ENCODE measurements at places on chromosomes 7 and 10.
A peak's percentile ranks its signal among the peaks of the same experiment; 100 is the strongest.

DNA sequence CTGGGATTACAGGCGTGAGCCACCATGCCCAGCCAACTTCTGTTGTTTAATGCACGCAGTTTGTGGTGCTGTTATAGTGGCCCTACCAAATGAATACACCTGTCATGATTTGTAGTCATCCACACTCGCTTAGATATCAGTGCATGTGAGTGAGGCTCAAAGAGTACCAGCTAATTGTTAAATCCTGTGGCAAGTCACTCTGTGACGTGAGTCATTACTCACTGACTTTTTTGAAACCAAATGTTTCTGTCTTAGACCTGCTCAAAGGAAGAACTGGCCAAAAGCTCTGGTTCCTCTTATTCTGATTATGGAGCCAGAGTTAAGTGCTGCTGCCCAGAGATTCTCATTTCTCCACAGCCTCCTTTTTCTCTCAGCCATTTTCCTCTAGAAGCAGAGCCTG, 109.4 kb downstream of the PRKAG2 start:
- DNase-seq = no peak
- no peak overlapping the region for H3K27ac ChIP-seq
- H3K4me1 ChIP-seq = no peaks in the 10 kb centered on the region
- no peaks in the 10 kb centered on the region for H3K36me3 ChIP-seq

DNA sequence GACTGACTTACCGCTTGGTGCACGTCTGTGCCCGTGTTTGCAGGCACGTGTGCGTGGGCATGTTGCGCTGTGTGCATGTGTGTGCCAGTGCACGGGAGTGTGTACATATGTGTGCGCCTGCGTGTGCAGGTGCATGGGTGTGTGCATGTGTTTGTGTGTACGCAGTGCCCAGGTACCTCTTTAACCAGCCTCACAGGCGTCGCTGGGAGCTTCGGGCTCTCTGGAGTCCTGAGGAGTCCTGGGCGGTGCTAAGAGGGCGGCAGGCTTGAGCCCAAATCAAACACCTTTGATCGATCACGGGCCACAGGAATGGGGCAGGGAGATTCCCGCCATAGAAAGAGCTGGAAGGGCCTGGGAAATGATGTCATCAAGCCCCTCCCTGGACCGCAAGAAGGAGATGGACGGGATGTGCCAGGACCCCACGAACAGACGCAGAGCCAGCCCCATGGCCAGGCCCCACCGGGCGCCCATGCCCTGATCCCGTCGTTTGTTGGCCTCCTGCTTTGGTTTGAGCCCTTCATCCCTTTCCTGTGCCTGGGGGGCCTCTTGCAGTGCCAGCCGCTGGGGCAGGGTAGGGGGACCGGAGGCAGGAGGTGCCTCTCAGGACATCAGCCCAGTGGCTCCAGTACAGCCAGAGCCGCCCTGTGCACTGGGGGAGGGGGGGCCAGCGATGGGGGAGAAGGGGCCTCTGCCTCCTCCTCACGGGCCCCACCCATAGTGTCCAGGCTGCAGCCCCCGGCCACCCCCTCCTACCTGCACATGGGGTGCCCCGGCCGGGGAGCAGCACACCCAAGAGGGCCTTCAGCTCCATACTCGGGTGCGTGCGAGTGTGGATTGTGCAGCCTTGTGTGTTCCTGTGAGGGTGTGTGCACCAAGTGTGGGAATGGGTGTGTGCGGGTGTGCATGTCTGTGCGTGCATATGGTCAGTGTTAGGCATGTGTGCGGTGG, 5.8 kb downstream of the KNDC1 start:
- no peak overlapping the region for H3K4me3 ChIP-seq
- no peak for DNase-seq
- peaks cover 70% of the 10 kb centered on the region for H3K36me3 ChIP-seq
- no peaks in the 10 kb centered on the region for H3K4me1 ChIP-seq
- H3K27me3 ChIP-seq = no peaks in the 10 kb centered on the region

GRCh38 chr10:557792-558328, 131.6 kb downstream of the DIP2C start:
- H3K27me3 ChIP-seq = no peaks in the 10 kb centered on the region
- H3K4me1 ChIP-seq = no peaks in the 10 kb centered on the region
- H3K4me3 ChIP-seq = no peak overlapping the region
- H3K36me3 ChIP-seq = no peaks in the 10 kb centered on the region

DNA sequence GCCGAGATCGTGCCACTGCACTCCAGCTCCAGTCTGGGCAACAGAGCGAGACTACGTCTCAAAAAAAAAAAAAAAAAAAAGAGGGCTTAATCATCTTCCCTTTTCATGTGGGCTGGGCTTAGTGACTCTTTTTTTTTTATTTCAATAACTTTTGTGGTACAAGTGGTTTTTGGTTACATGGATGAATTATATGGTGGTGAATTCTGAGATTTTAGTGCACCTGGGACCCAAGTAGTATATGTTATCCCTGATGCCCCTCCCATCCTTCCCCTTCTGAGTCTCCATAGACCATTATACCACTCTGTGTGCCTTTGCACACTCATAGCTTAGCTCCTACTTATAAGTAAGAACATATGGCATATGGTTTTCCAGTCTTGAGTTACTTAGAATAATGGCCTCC, 4.8 kb upstream of the ADAM12 start:
- no peaks in the 10 kb centered on the region for H3K36me3 ChIP-seq
- H3K27ac ChIP-seq = no peak overlapping the region
- H3K27me3 ChIP-seq = peaks cover 4% of the 10 kb centered on the region
- H3K4me1 ChIP-seq = no peaks in the 10 kb centered on the region
- H3K4me3 ChIP-seq = no peak overlapping the region

DNA sequence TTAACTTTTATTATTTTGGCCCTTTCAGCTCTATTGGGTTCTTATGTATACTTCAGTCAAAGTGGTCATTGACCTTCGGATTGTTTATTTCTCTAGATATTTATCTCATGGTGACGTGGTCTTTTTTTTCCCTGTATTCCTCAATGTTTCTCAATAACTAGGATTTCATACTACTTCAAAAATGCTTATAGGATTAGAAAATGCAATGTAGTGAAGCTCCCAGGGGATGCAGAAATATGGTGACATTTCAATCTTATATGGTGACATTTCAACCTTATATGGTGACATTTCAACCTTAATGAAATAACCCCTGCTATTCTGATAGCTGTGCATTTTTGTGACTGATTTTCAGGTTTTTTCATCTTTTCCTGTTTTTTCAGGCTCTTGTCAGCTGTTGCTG, 51.4 kb downstream of the CHRM2 start:
- H3K4me3 ChIP-seq = no peak overlapping the region
- no peak for DNase-seq
- H3K36me3 ChIP-seq = no peaks in the 10 kb centered on the region
- no peaks in the 10 kb centered on the region for H3K4me1 ChIP-seq
- no peak overlapping the region for H3K27ac ChIP-seq

DNA sequence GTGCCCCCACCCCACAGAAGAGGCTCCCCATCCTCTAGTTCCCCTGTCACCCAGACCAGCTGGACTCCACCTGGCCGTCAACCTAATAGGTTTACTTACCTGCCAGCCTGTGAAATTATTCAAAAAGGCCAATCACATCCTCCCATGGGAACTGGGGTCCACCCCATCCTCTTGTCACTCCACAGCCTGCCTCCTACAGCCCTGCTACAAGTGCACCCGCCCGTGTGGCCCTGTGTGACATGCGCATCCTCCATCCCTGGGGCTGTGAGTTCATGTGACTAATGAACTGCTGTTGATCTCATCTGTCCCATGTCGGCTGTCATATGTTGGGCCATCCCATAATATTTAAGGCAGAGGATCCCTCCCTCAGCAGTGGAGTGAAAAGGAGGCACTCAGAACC, 39.4 kb downstream of the AOC1 start:
- H3K4me1 ChIP-seq = no peaks in the 10 kb centered on the region
- no peak overlapping the region for H3K4me3 ChIP-seq
- H3K27me3 ChIP-seq = no peaks in the 10 kb centered on the region
- H3K27ac ChIP-seq = no peak overlapping the region
- DNase-seq = no peak

GRCh38 chr10:58082248-58082647, 185.4 kb downstream of the IPMK start:
- no peak overlapping the region for H3K4me3 ChIP-seq
- no peaks in the 10 kb centered on the region for H3K4me1 ChIP-seq
- peak; percentile 11 for DNase-seq

- no peak overlapping the region for H3K4me3 ChIP-seq
- DNase-seq = no peak
- no peaks in the 10 kb centered on the region for H3K27me3 ChIP-seq
- H3K27ac ChIP-seq = no peak overlapping the region
Measured at GRCh38 chr7:152702-153391, 39.5 kb upstream of the FAM20C start.

DNA sequence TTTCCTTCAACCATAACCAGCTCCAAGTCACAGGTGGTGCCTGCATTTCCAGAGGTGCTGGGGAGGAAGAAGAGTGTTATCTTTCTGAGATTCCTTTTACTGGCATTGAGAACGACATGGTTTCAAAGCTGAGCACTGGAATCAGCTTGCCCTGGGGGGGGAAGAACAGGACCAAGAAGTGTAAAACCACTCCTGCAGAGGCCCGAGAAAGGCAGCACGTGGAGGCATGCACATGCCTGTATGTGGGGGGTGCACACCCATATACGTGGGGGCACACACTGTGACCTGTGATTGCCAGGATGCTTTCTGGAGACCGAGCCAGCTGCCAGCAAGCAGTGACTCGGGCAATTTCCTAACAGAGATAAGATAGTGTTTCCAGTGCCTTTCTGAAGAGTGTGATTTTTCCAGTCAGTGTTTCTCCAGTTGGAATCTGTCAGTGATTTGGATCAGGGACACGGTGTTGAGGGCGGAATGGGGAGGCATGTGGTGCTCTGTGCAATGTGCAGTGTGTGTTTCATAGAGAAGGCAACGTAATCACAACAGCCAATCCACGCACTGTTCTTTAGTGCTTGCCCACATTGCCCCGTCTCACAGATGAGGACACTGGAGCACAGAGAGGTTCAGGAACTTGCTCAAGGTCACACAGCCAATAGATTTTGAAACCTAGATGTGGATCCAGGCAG, 4.2 kb downstream of the LRRC27 start:
- no peaks in the 10 kb centered on the region for H3K27me3 ChIP-seq
- peak overlapping the region; percentile 81 for H3K27ac ChIP-seq
- peak; percentile 9 for DNase-seq
- peaks cover 14% of the 10 kb centered on the region for H3K4me1 ChIP-seq
- H3K4me3 ChIP-seq = no peak overlapping the region
- H3K36me3 ChIP-seq = peaks cover 3% of the 10 kb centered on the region

GRCh38 chr7:31497516-31497915, 16.4 kb upstream of the ITPRID1 start:
- no peak overlapping the region for H3K4me3 ChIP-seq
- H3K27ac ChIP-seq = no peak overlapping the region
- no peaks in the 10 kb centered on the region for H3K4me1 ChIP-seq
- no peaks in the 10 kb centered on the region for H3K27me3 ChIP-seq
- DNase-seq = peak; percentile 9

- no peak for DNase-seq
- no peak overlapping the region for H3K27ac ChIP-seq
- H3K4me1 ChIP-seq = no peaks in the 10 kb centered on the region
Measured at GRCh38 chr7:134469622-134470021, 10.7 kb upstream of the AKR1B1 start.

GRCh38 chr10:43383204-43383971, 12.0 kb downstream of the FXYD4 start:
- peaks cover 12% of the 10 kb centered on the region for H3K36me3 ChIP-seq
- H3K27me3 ChIP-seq = no peaks in the 10 kb centered on the region
- no peak overlapping the region for H3K4me3 ChIP-seq
- no peak for DNase-seq
- no peak overlapping the region for H3K27ac ChIP-seq

GRCh38 chr7:157010588-157011332, at the start of gene MNX1:
MNX1 (minus strand) TSS chr7:157010663; CDS start chr7:157010350, 313 bp downstream.
- peaks cover 3% of the 10 kb centered on the region for H3K4me1 ChIP-seq
- no peaks in the 10 kb centered on the region for H3K36me3 ChIP-seq
- peak within 1 kb of the TSS; percentile 81 for H3K4me3 ChIP-seq
- H3K27me3 ChIP-seq = peaks cover 58% of the 10 kb centered on the region
- peak within 1 kb of the TSS; percentile 69 for H3K27ac ChIP-seq

DNA sequence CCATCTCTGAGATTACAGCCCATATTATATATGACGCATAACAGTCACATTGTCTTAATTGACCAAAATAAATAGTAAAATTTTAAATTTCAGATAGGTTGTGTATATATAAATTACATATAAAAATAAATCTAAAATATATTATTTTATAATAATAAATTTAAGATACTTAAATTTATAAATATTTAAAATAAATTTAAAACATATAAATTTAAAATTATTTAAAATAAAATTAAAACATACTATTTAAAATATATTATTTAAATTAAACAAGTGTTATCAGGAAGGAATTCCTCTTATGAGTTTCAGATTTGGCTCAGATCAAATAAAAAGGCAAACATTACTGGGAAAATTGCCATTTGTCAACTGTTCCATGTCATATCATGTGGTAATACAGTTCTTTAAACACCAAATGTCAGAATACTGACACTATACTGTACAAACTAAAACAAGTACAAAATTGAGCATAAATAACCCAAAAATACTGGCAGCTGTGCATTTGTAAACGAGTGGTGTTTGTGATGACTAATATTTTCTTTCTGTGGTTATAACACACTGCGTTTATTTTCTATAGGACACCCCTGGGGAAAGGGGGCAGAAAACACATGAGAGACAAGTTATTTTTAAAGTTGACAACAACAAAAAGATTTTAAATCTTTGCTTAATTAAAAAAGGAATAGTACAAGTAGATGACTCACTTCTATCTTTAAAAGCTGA, 71.3 kb upstream of the DGKB start:
- H3K4me1 ChIP-seq = no peaks in the 10 kb centered on the region
- H3K36me3 ChIP-seq = no peaks in the 10 kb centered on the region
- no peak overlapping the region for H3K27ac ChIP-seq
- no peak overlapping the region for H3K4me3 ChIP-seq
- no peak for DNase-seq

- H3K27me3 ChIP-seq = peaks cover 4% of the 10 kb centered on the region
- DNase-seq = no peak
- H3K36me3 ChIP-seq = peaks cover 2% of the 10 kb centered on the region
Measured at GRCh38 chr7:121103086-121103485, 114.6 kb downstream of the CPED1 start.

GRCh38 chr10:62772186-62772974, 32.1 kb upstream of the ADO start:
- H3K4me1 ChIP-seq = no peaks in the 10 kb centered on the region
- no peak overlapping the region for H3K27ac ChIP-seq
- H3K4me3 ChIP-seq = no peak overlapping the region
- no peaks in the 10 kb centered on the region for H3K36me3 ChIP-seq
- DNase-seq = no peak

GRCh38 chr7:126185959-126186580, 1066.7 kb downstream of the GRM8 start:
- no peak for DNase-seq
- no peaks in the 10 kb centered on the region for H3K27me3 ChIP-seq
- H3K36me3 ChIP-seq = no peaks in the 10 kb centered on the region
- H3K4me1 ChIP-seq = no peaks in the 10 kb centered on the region
